ENCODE measurements at places on chromosomes 3 and 15. TPM values are rescaled to one million over a fixed set of nuclear protein-coding genes. Genes with fewer than 3 reads are reported as not detected.

DNA sequence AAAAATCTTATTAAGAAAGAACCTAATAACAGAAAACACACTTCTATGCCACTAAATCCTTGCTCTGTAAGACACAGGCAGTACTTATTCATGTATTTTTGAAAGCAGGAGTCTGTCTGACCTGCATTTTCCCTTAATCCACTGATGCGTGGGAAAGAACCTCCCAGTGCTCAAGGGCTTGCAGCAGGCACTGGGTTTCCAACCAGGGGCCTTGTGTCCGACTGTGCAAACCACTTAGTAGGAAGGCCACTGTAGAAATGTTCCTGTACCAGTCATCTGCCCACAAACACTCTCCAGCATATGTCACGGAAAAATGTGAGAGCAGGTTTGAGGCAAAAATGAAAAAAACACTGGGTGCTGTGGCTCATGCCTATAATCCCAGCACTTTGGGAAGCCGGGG, 12.4 kb downstream of the CXCR6 start:
- DNase-seq, result no peak

DNA sequence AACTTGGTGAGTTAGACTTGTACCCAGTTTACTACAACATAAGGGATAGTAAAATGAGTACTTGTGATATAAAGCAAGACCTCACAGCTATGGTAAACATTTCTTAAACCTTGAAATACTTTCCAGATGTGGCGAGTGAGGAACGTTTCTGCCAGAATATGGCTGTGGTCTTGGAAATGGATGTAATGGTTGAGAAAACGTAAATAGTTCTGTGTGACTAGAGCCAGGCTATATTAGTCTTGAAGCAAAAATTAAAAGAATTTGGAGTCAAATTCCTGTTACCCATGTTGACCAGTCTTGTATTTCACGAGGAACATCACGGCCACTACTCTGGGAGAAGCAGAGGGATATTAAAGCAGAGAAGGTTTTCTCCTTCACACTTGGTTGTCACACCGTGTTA, 15.3 kb downstream of the OR4F15 start:
- no peak for DNase-seq

DNA sequence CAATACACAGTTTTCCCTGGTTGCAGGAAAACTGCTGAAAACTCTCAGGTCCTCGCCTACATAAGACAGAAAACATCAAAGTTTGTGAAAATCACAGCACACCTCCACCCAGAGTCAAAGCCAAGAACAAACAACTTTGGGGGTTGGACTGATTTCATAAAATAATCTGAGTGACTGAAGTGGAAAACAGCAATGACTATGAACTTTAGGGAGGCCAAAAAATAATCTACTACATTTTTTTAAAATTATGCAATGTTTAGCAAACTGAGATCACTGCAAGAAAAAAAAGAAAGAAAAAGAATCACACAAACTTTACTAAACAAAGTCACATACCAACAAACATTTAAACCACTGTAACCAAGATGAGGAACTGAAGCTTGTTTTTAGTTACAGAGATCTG, 15.9 kb upstream of the FOXP1 start:
- no peak for DNase-seq

DNA sequence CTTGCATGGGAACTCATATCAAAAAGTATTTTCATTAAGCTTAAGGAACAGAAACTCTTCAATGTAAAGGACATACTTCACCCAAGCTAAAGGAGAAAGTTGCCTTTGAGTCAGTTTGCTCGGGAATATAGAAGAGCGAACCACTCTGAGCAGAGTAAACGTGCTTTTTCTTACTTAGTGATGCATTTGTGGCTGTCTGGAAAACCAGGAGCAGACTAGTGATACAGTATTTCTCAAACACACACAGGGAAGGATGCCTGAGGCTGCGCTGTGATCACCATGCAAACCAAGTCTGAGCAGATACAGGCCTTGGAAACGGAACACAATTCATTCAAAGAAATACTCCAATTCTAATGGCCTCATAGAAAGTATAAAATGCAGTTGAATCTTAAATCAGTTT, 121.0 kb upstream of the CDIN1 start:
- DNase-seq, result no peak

DNA sequence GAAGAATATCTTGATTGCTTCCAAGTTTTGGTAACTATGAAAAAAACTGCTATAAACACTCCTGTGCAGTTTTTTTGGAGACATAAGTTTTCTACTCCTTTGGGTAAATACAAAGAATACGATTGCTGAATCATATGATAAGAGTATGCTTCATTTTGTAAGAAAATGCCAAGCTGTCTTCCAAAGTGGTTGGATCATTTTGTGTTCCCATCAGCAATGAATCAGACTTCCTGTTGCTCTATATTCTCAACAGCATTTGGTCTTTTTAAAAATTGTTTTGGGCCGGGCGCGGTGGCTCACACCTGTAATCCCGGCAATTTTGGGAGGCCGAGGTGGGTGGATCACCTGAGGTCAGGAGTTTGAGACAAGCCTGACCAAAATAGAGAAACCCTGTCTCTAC, 14.5 kb downstream of the BTD start:
- no peak for DNase-seq

DNA sequence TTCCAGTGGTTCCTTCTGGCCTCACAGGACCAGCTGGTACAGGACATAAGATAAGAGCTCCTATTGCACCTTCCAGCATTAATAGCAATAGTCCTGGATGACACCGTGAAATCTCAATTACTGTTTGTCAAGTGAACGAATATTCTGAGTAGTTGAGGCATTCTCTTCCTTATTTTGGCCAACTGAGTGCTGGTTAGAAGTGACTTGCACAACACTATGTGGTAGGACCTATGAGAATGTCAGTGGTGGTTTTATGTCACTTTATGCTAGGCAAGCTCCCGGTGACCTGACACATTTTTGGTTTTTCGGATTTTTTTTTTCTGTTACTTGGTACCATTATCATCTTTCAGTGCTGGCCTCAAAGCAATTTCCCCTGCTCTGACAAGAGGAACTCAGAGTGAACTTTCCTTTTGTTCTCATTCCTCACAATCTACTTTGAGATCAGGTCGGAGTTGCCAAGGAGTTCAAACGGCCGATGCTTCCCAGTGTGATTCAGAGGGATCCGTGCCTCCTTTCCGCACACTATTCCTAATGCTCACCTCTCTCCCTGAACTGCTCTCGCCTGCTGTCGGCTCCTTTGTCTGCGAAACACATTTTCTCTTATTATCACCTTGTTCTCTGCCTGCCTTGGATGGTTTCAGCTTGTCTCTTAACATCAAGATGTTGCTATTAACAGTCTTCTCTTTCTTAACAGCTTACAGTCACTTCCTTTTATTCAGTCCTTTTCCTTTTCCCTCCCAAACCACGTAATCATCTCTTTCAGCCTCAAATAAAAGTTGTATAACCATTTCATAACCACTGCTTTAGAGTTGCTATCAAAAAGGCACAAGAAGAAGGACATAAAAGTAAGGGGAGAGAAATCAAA, 35.8 kb downstream of the QTRT2 start:
- DNase-seq, result no peak

DNA sequence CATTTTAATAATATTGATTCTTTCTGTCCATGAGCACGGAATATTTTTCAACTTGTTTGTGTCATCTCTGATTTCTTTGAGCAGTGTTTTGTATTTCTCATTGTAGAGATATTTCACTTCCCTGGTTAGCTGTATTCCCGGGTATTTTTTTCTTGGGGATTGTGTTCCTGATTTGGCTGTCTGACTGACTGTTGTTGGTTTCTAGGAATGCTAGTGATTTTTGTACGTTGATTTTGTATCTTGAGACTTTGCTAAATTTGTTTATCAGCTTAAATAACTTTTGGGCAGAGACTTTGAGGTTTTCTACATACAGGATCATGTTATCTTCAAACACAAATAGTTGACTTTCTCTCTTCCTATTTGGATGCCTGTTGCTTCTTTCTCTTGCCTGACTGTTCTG, 418.8 kb upstream of the ALCAM start:
- no peak for DNase-seq

DNA sequence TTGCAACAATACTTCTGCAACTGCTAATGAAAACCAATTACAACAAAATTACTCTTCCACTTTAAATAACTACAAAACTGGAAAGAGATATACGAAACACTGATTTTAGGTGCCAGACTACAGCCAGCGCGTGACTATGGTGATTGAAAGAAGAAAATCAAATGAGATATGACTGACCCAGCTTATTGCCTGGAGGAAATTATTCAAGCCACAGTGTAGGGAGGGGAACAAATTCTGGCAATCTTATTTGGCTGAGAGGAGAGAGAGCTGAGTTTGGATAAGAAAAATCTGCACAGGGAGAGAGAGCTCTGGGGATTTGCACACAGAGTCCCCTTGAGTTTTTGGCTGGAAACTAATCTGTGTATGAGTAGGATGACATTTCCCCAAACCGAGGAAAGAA, 470.3 kb upstream of the FRG2C start:
- DNase-seq, result no peak

- no peak for DNase-seq
These were observed 10.6 kb upstream of the VWA5B2 start for GRCh38 chr3:184218814-184219213.

DNA sequence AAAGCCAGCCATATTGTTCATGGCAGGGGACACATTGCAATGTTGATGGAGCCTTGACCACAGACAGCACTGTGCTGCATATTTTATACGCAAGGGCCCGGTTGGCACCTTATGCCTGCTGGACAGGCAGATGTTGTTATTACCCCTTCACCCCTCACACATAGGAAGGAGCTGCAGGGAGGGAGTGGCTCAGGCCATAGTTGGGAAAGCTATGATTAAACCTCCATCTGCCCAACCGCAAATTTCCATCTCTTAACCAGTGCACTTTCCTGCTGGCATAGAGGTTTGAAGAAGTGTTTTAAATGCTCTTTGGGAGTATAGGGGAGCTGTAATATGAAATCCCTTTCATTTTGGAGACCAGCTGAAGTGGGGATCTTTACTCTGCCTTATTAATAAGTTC, 224.7 kb downstream of the CACNA2D3 start:
- DNase-seq, result no peak

GRCh38 chr15:51448622-51449399, 107.4 kb downstream of the GLDN start:
- no peak for DNase-seq

GRCh38 chr15:87661454-87662355, 594.8 kb downstream of the NTRK3 start:
- no peak for DNase-seq

DNA sequence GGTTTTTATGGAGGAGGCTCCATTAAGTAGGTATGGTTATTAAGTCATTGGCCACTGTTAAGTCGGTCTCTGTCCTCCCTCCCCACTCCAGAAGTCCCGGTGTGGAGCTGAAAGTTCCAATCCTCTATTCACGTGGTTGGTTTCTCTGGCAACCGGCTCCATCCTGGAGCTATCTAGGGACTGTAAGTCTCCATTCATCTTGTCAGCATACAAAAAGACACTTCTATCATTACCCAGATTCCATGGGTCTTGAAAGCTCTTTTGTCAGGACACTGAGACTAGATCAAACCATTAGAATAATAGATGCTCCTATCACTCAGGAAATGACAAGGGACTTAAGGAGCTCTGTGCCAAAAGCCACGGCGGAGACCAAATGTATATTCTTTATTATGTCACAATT, 110.3 kb downstream of the PIK3CB start:
- no peak for DNase-seq

The FES gene
- total RNA-seq, result 31.7 TPM

The GXYLT2 gene
- total RNA-seq, result 28.3 TPM

The LIPC gene
- 0.14 TPM for total RNA-seq

The RBP2 gene
- 1.1 TPM for total RNA-seq

Data from posterior vena cava (tissue), 2 donors.